ENCODE measurements at places on chromosomes 12 and 14. TPM values are rescaled to one million over a fixed set of nuclear protein-coding genes. Genes with fewer than 3 reads are reported as not detected.

DNA sequence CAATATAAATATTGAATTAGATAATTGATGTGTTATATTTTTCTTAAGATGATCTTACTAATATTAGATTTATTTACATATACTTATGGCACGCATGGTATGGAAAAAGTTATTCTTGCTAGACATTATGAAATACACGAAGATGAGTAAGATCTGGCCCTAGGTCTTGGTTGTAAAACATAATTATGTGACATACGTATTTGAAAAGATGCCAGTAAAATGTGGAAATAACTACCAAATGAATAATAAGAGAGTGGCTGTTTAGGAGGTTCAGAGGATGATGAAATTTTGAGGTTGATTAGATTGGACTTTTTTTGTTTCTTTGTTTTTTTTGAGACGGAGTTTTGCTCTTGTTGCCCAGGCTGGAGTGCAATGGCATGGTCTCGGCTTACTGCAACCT is 41.3 kb downstream of the FANCM start:
- no peak for DNase-seq

GRCh38 chr14:61780125-61780524 is 17.9 kb downstream of the SNAPC1 start:
- DNase-seq, result no peak

GRCh38 chr12:66050610-66051009 is 79.9 kb downstream of the LLPH start:
- DNase-seq, result no peak

GRCh38 chr14:104816616-104816884 is 15.6 kb downstream of the ZBTB42 start:
- no peak for DNase-seq

GRCh38 chr14:101118746-101119591 is 215.4 kb upstream of the RTL1 start:
- DNase-seq, result no peak

- peak; percentile 44 for DNase-seq
Observed at GRCh38 chr14:101102875-101103274, 199.4 kb upstream of the RTL1 start.

- no peak for DNase-seq
Observed at GRCh38 chr12:6770600-6770999, 1.7 kb upstream of the LAG3 start.

GRCh38 chr14:90795744-90796143 is 20.5 kb downstream of the TTC7B start:
- no peak for DNase-seq

DNA sequence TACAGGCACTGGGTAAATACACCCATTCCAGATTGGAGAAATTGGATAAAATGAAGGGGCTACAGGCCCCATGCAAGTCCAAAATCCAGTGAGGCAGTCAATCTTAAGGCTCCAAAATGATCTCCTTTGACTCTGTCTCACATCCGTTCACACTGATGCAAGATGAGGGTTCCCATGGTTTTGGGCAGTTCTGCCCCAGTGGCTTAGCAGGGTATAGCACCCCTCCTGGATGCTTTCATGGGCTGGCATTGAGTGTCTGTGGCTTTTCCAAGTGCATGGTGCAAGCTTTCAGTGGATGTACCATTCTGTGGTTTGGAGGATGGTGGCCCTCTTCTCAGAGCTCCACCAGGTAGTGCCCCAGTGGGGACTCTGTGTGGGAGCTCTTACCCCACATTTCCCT is 427.2 kb downstream of the TRHDE start:
- DNase-seq, result no peak

GRCh38 chr12:68271346-68271745 is 17.9 kb upstream of the IL22 start:
- DNase-seq, result no peak

- no peak for DNase-seq
Observed at GRCh38 chr14:87214558-87214957, 778.4 kb downstream of the GALC start.

- DNase-seq, result no peak
Observed at GRCh38 chr14:102579696-102580549, 12.5 kb upstream of the RCOR1 start.

GRCh38 chr14:99330316-99331240 is 58.6 kb upstream of the BCL11B start:
- no peak for DNase-seq

DNA sequence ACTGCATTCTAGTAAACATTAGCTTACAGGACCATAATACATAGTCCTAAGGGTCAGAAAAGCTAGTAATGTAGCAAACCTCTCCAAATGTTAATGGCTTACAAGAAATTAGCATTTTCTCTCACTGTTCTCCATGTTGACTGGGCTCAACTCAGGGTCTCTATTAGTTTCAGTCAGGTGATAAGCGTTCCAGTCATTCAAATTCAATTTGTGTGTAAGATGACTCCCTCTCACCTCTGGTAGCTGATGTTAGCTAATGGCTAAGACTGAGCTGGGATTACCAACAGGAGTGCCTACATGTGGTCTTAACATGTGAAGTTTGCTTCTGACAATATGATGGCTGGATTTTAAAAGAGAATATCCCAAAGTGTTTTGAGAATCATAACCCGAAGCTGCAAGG is 630.5 kb upstream of the USP15 start:
- no peak for DNase-seq

DNA sequence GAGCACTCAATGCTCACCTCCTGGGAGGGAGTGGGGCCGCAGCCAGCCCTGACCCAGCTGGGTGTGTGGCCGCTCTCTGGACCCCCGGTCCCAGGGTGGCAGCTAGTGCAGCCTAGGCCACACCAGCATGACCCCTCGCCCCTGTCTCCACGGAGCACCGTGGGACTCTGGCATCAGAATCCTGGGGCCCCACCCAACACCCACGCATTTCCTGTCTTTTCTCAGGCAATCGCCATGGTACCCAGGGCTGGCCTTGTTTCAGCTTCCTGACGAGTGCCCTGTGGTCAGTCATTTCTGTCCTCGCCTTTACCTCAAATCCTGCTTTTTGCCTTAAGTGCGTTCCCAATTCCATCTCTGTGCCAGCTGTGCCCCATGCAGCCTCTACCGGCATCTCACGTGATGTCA is 15.9 kb downstream of the PACS2 start:
- DNase-seq, result no peak

HSPA2 gene
- total RNA-seq, result 2.3 TPM

LUM gene
- total RNA-seq, result not detected

PRICKLE1 gene
- total RNA-seq, result 1.7 TPM

C12orf56 gene
- total RNA-seq, result not detected

MYO1H gene
- total RNA-seq, result not detected

PRB4 gene
- not detected for total RNA-seq

Data from naive thymus-derived CD8-positive, alpha-beta T cell (primary cell).